ENCODE measurements at places on chromosomes 11 and 22.

- no peak for DNase-seq
Observed at GRCh38 chr11:17696741-17697140, 22.6 kb upstream of the MYOD1 start.

GRCh38 chr22:32048069-32048468, 5.0 kb downstream of the SLC5A1 start:
- DNase-seq, result no peak

GRCh38 chr11:86816251-86816726, 15.9 kb downstream of the PRSS23 start:
- no peak for DNase-seq

GRCh38 chr11:81237139-81237538, 1496.5 kb downstream of the FAM181B start:
- DNase-seq, result no peak

GRCh38 chr11:37320921-37321320, 722.9 kb upstream of the RAG2 start:
- no peak for DNase-seq

- no peak for DNase-seq
Observed at GRCh38 chr11:3095712-3096361, 38.6 kb upstream of the CARS1 start.

DNA sequence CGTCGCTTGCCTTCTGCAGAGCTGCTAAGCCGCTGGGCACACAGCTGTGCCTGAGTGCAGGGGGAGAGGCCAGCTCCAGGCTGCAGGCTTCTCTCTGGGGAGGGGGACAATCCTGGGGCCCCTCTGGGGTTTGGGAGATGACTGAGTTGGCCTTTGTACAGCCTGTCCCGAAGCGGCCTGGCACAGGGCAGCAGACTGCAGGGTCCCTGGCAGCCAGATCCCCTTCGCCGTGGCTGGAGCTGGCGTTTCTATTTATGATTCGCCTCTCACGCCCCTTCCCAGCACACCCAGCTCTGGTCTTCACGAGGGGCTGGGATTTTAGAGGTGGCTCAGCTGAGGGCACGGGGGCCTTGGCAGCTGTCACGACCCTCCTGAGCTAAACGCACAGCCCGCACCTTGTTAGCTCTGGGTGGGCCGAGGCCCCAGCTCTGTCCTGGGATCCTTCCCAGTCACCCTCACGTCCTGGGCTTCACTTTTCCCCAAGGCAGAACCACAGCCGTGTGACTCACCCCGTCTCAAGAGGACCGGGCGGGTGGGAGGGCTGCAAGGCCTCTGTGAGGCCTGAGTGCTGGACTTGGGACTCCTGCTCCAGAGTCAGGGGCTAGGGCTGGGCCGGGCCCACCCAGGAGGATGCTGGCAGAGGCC, 18.4 kb downstream of the OSBPL5 start:
- no peak for DNase-seq

DNA sequence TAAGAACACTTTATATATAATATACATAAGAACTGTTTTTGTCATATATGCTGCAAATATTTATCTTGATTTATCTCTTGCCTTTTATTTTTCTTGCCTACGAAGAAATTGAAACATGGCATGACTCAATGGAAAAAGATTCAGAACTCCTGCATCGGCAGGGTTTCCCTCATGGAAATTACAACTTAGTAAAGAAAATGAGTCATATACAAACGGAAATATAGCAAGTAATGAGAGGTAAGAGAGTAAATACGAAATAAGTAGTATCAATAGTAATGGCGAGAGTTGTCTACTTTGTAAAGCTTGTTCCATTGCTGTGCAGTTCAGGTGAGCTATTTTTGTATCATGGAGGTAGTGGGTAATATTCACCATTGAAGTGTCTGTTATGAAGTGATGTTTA, 350.4 kb downstream of the DDX10 start:
- no peak for DNase-seq

DNA sequence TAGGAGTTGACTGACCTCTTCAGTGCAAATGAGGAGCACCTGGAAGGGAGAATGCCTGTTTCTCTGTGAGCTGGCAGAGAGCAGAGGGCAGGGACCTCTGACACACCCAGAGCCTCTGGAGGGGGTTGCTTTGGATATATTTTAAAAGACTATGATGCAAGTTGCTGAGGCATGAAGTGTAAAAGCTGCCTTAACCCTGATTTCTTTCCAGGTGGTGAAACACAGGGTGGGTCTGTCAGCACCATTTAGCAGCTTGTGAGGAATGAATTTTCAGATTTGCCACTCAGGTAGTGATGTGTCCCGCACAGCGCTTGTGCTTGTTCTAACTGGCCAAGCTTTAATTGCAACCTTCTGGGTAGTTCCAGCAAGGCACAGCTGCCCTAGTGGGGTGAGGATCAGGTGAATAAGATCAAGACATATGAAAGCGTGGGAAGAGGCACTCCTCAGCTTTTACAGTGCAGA, 90.2 kb downstream of the SWAP70 start:
- DNase-seq, result no peak

DNA sequence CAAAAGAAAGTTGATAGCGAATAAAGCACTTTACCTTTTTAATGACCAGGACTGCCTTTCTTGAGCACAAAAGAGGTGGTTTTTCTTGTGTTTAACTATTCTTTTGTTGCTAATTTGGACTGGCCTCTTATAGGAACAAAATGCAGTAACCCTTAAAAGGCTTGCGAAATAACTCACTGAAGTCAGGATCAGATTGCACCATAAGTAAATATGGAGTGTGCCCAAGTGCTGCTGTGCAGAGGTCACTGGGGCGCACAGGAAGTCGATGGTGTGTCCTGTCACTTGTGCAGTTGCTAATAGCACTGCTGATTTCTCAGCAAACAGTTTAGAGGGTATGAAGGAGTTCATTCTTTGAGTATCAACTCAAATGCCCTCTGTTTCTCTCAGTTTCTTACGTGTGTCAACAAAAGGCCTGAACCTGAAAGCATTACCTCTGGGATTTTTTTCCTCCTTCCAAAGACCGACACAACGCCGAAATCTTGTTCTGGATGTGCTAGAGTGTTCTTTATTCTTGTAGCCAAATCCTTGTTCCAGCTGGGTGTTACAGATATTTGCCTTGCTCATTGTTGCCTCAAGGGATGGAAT, 71.3 kb downstream of the ATXN10 start:
- no peak for DNase-seq

DNA sequence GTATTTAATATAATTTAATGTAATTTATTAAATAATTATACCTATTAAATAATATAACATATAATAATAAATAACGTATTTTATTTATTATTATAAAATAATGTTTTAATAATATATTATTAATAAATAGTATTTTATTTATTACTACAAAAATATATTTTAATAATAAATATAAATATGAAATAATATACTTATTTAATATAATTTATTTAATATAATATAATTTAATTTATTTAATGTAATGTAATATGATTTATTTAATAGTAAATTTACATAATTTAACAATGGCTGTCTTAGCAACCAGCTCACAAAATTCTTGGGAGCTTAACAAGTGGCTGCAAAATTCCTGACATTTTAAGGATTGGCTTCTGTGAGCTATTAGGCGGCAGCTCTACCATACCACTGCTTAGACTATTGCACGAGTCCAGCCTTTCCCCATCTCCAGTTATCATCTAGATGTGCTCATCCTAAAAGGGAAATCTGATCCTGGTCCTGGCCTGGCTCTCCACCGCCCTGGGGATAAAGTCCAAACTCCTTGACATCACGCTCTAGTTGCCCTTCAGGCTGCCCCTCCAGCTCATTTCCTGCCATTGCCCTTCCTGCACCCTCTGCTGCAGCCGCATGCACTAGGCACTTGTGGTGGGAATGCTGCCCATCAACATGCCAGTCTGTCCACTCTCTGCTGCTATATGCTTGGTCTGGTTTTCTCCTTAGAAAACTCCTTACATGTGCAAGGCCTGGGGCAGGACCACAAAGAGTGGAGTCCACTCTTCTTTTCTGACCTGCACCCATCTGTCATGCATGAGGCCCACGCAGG, 9.8 kb downstream of the MMP20 start:
- DNase-seq, result no peak

GRCh38 chr11:86497310-86497709, 122.6 kb downstream of the CCDC81 start:
- no peak for DNase-seq

- no peak for DNase-seq
Observed at GRCh38 chr11:67271541-67272284, 5.4 kb downstream of the GRK2 start.

GRCh38 chr11:28488336-28488735, 380.1 kb downstream of the METTL15 start:
- DNase-seq, result no peak

DNA sequence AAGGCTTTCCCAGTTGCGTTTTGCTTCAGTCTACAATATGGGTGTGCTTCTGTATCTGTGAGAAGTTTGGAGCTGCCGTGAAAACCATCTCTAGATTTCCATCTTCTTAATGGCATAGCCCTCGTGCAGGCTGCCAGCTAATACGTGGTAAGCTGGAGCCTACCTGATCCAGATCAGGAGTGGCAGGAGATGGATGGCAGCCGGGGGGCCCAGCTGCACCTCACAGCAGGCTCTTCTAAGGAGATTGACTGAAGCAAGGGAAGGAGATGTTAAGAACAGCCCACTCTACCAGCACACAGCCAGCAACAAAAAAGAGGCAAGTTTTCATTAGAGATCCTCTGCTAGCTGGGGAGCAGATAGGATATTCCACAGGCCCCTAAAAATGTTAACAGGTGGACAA, 115.5 kb downstream of the MSANTD4 start:
- DNase-seq, result no peak

DNA sequence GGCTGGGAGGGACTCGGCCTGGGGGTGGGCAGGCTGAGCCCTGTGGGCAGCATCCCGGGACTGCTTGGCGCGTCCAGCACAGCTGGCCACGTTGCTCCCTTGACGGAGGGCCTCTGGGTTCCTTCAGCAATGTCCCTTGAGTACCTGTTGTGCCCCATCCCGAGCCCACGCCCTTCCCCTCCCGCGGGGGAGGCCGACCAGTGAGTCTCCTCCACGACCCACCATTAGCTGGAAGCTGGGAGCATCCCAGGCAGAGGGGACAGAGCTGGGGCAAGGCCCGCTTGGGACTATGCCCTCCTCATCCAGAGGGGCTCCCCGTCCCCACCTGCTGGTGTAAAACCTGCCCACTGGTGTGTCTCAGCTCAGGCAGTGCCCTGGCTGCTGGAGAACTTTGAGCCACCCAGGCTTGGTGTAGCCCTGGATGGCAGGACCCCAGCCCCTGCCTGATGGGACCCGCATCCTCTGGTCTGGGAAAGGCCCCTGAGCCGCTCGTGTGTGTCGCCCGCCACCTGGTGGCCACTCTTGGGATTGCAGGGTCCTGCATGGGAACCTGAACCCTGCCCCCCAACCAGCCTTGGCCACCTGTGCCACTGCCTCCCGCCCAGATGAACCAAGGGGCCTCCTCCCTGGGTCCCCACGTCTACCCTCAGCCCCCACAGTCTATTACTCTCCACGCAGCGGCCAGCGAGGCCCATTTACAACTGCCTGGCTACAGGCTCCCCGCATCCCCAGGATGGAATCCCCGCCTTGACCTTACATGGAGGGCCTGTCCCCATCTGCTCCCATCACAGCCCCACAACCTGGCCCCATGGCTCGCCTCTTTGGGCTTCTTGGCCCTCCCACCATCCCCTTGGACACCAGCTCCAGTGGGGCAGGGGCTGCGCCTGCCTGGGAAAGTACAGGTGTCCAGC, 16.6 kb upstream of the ARHGAP8 start:
- DNase-seq, result peak; percentile 84

GRCh38 chr11:89490602-89490980, 584 bp downstream of the NOX4 start:
- no peak for DNase-seq

- no peak for DNase-seq
Observed at GRCh38 chr22:34966980-34967565, 98.9 kb upstream of the ISX start.

- no peak for DNase-seq
Observed at GRCh38 chr11:12414611-12415010, 37.2 kb downstream of the PARVA start.

DNA sequence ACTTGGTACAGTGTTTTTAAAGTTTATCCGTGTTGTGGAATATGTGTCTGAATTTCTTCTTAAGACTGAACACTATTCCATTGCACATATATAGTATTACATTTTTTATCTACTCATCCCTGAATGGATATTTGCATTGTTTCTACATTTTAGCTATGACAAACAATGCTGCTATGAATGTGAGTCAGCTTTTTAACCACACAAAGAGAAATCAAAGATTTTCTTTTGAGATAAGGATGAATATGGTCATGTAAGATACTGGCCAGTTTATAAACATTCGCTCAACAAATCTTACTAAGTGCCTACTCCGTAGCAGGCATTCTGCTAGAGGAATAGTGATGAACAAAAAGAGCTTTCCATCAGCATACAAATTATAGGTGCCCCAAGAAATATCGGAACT, 16.5 kb upstream of the OR9G4 start:
- no peak for DNase-seq

DNA sequence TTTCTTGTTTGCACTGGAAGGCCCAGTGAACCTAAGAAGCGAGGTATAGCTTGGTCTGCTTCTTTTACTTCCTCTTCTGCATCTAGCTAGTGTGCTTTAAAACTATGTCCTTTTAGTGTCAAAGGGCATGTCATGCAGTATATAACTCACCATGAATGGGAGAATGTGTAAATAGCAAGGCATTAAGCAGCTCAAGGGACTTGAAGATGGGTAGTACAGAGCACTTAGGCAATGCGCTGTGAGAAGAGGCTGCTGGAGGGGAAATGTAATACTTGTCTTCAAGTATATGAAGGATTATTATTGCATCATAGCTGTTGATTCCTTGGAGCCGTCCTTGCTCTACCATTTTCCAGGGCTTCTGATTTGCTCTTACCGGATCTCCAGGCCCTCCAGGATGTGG, 7.6 kb downstream of the MAML2 start:
- no peak for DNase-seq

GRCh38 chr11:1129611-1130160, 28.1 kb upstream of the MUC5AC start:
- DNase-seq, result no peak

- no peak for DNase-seq
Observed at GRCh38 chr11:31943056-31943780, 132.1 kb upstream of the PAX6 start.

DNA sequence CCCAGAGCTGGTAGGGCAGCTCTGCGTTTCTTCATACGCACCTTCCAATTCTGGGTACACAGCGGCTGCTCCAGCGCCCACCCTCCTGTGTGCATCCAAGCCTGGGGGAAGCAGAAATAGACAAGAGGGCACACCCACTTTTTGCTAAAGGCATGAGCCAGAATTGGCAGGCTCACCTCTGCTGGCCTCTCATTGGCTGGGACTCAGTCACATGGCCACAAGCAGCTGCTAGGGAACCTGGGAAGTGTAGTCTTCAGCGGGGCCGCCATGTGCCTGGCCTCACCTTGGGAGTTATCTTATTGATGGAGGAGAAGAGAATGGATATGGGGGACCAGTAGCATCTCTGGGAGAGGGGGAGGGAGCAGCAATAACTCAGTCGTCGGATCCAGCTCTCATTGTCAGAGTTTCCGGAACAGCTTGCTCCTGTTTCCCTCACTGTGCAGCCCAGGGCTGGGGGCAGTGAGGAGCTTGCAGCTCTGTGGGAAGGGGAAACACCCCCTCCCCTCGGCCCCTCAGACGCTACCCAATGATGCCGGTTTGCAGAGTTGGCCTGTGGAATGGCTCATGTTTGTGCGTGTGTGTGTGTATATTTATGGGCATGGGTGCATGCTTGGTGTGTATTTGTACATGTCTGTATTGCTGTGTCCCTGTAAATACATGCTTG, 11.8 kb upstream of the MIEF1 start:
- DNase-seq, result peak; percentile 41

All from stimulated activated CD4-positive, alpha-beta T cell treated with anti-CD3 and anti-CD28 coated beads, TNF-alpha, amount 100 ng/mL, for 1 hour (primary cell).